Type B pancreatic cell (in vitro differentiated cells): ENCODE measurements at places on chromosomes 2 and 18. TPM values are rescaled to one million over a fixed set of nuclear protein-coding genes. Genes with fewer than 3 reads are reported as not detected.
A peak's percentile ranks its signal among the peaks of the same experiment; 100 is the strongest.

DNA sequence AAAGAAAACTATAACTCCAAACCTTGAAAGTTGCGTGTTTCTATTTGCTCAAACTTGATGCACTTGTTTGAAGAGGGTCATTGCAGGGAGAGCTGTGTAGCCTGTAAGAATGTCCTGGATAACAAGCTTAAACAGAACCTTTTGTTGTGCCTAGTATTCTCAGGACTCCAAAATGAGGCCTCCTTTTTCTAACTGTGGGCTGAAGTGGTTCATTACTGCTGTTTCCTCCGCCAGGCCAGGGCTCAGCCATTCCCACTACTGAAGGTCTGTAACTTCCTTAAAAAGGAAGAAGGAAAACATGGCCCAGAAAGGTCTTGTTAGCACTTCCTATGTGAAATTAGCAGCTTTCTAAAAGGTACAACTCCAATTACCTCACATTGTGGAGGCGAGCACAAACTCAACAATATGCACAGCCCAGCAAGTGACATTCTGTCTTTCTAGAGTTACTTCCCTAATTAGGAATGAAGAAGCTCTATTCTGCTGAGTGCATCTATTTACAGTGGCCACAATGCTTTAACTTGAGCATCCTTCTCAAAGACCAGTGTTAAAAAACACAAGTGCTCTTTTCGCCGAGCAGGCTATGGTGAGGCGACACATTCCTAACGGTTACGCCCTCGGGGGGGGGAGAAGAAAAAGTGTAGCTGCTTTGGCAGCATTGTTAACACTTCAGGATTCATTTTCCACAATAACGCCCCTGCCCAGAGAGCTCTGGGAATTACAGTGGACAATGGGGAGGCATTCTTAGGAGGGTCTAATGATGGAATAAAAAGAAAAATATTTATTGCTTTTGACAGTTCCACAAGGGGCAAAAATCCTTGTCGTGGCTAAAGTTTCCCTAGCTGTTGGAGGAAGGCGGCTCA, 136.9 kb upstream of the SIX3 start:
- H3K27me3 ChIP-seq, result peaks cover 96% of the 10 kb centered on the region
- DNase-seq, result no peak

GRCh38 chr2:27370816-27371620, 602 bp downstream of the SNX17 start:
- no peaks in the 10 kb centered on the region for H3K27me3 ChIP-seq
- peak overlapping the region; percentile 99 for H3K27ac ChIP-seq
- DNase-seq, result no peak
- H3K36me3 ChIP-seq, result peaks cover 27% of the 10 kb centered on the region
- peaks cover 26% of the 10 kb centered on the region for H3K4me1 ChIP-seq

DNA sequence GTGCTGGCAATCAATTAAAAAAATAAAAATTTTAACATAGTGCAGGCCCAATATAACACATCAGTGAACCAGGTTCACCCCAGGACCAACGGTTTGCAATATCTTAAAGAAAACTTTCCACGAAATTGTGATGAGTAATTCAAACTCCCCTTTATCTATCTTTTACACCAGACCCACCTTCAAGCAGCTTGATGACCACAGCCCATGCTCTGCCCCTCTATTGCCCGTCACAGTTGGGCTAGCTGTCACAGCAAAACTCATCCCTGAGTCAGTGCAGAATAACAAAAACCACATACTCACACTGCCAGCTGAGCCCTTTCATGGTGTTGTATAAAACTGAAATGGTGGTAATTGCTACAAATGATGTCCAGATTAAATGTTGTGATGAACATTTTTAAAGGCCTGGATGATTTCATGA, 112.5 kb upstream of the CREB1 start:
- H3K4me1 ChIP-seq, result peaks cover 9% of the 10 kb centered on the region
- no peak for DNase-seq
- H3K27ac ChIP-seq, result no peak overlapping the region
- no peaks in the 10 kb centered on the region for H3K36me3 ChIP-seq
- peaks cover 5% of the 10 kb centered on the region for H3K27me3 ChIP-seq
- H3K4me3 ChIP-seq, result no peak overlapping the region

The VIT gene
- total RNA-seq, result 1.2 and 1.4 TPM in 2 replicates

DNA sequence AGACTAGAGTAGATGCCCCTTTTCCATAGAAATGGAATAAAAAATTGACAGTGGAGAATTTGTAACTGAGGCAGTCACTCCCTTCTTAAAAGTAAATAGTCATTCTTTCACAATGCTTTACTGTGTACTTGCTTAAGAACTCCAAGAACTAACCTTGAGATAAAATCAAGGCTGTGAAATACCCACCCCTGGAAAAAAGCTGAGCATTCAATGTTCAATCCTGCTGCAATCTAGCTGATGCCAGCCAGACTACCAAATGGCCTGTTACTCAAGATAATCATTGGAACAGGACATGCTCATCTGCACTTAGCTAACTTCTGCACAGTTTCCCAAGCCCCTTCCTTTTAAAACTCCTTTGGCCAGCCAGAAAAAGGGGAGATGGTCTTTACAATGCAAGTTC, 367.4 kb upstream of the GULP1 start:
- H3K27ac ChIP-seq, result no peak overlapping the region
- no peaks in the 10 kb centered on the region for H3K36me3 ChIP-seq
- no peaks in the 10 kb centered on the region for H3K4me1 ChIP-seq
- H3K4me3 ChIP-seq, result no peak overlapping the region

The ATP8B1 gene
- 21.7 and 52.9 TPM in 2 replicates for total RNA-seq

DNA sequence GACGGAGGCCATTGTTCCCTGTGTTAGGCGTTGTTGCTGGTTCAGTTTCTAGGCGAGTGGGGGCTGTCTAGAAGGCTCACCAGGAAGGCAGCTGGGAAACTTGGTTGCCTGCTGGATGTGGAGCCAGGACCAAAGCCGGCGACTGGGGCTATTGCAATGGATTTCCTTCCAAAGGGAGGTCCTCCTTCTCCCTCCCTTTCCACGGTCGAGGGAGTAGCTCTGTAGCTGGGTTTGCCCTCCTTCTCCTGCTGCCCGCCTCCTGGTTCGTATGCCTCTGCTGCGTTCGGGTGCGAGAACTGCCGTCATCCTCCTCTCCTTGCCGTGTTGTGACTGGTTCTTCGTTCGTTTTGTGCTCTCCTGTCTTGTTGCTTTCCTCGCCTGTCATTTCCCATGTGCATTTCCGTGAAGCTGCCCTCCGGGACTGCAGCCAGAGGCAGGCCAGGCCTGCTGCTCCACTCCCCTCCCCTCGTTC, 203.4 kb downstream of the NEDD4L start:
- H3K4me3 ChIP-seq, result peak overlapping the region; percentile 69
- peak overlapping the region; percentile 17 for H3K27ac ChIP-seq
- H3K36me3 ChIP-seq, result no peaks in the 10 kb centered on the region
- no peak for DNase-seq
- no peaks in the 10 kb centered on the region for H3K27me3 ChIP-seq

- peaks cover 8% of the 10 kb centered on the region for H3K4me1 ChIP-seq
- no peaks in the 10 kb centered on the region for H3K27me3 ChIP-seq
- no peak overlapping the region for H3K4me3 ChIP-seq
- H3K27ac ChIP-seq, result no peak overlapping the region
- H3K36me3 ChIP-seq, result no peaks in the 10 kb centered on the region
These were observed 31.6 kb downstream of the INSIG2 start for GRCh38 chr2:118119761-118120400.

The ASB18 gene
- total RNA-seq, result not detected in 2 replicates

DNA sequence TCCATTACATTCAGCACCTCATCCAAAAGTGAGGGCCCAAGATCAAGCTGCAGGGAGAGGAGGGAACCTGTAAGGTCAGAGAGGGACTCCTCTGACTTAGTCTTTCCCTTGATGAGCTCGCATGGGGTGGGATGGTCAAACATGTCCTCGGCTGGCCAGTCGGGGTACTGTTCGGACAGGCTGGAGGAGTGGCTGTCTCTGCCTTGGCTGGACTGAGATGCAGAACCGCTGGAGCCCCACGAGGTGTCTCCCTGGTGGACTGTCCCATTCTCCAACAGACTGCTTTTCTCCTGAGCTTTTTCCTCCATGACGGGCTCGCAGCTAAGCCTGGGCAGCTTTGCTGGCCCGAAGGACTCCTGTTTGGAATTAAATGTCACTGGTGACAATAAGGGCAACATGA, 25.6 kb downstream of the CDC42EP3 start:
- no peaks in the 10 kb centered on the region for H3K27me3 ChIP-seq
- no peak overlapping the region for H3K27ac ChIP-seq
- H3K4me1 ChIP-seq, result peaks cover 23% of the 10 kb centered on the region
- no peak for DNase-seq

GRCh38 chr18:59328683-59329082, 10.2 kb upstream of the CPLX4 start:
- H3K27me3 ChIP-seq, result no peaks in the 10 kb centered on the region
- no peak overlapping the region for H3K4me3 ChIP-seq
- DNase-seq, result no peak
- H3K27ac ChIP-seq, result no peak overlapping the region

DNA sequence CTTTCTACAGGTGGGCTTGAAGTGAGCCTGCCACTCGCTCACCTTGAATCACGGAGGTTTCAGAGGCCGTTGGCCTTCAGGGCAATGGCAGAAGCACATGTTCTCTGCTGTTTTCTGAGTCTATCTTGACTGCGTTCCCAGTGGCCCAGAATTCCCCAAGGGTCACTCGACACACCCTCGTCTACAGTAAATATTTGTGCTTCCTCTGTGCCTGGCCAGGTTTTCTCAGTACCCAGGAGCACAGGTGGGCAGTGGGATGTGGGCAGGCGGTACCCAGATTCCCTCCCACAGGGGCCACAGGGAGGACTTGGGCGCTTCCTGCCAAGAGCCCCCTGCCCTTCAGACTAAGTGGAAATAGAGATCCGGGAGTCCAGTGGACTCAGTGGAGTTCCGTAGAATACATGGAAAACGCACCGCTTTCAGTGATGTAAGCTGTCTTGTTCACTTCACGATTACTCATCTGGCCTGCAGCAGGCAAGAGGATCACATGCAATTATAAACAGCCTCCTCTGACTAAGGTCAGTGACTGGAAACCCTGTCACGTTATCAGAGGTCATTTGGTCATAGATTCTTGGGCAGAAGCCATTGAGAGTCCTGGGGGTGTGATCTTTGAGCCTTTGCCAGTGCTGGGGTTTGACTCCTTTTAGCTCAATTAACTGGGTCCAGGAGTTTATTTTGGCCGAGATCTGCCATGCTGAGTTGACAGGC, 179.8 kb downstream of the NEDD4L start:
- H3K27me3 ChIP-seq, result no peaks in the 10 kb centered on the region
- peak overlapping the region; percentile 52 for H3K4me3 ChIP-seq
- H3K36me3 ChIP-seq, result no peaks in the 10 kb centered on the region
- DNase-seq, result no peak

- no peaks in the 10 kb centered on the region for H3K27me3 ChIP-seq
- DNase-seq, result no peak
These were observed 371.9 kb upstream of the TNP1 start for GRCh38 chr2:217231724-217232123.

The SP3 gene
- total RNA-seq, result 75.0 and 94.5 TPM in 2 replicates

The MAP3K19 gene
- total RNA-seq, result 0.24 and 1.1 TPM in 2 replicates

DNA sequence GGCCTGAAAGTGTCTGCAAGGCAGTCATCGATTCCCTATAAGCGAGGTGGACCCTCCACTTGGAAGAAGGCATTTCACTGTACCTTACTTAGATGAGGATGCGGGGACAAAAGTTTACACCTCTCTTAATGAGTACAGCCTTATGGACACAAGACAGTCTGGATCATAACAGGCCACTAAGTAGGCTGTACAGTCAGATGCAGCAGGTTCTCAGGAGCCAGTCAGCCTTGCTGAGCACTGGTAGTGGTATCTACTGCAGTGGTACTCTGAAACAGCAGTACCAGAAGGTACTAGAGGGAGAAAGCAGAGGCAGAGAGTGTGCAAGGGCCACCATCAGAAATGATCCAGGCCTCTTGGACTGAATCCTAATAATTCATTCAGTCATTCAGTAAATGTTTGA, 77.6 kb downstream of the KCMF1 start:
- peaks cover 6% of the 10 kb centered on the region for H3K4me1 ChIP-seq
- H3K36me3 ChIP-seq, result peaks cover 26% of the 10 kb centered on the region
- DNase-seq, result no peak
- H3K27me3 ChIP-seq, result no peaks in the 10 kb centered on the region
- H3K27ac ChIP-seq, result no peak overlapping the region

- H3K27ac ChIP-seq, result no peak overlapping the region
- H3K36me3 ChIP-seq, result no peaks in the 10 kb centered on the region
- no peak for DNase-seq
- H3K4me3 ChIP-seq, result no peak overlapping the region
- peaks cover 29% of the 10 kb centered on the region for H3K4me1 ChIP-seq
These were observed 45.8 kb downstream of the TMEM17 start for GRCh38 chr2:62460175-62460574.

DNA sequence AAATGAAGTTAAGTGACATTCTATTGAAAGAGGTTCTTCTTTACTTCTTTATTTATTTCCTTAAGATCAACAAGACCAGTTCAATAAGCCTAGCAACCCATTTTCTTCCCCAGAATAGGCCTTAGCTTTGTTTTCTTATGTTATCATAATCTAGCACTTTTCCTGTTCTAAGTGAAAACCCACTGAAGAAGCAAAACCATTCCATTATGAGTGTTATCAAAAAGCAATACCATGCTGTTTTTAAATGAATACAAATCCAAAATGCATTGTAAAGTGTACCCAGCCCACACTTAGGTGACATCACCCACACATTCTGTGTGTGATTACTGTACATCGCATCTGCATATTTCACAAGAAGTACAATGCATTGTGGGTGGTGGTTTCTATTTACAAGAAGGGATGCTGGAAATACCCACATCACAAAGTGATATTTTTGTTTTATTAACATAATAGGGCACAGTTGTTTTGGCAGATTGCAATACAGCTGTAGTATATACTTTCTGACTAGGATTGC, 679.5 kb downstream of the KCNJ3 start:
- no peak overlapping the region for H3K27ac ChIP-seq
- H3K27me3 ChIP-seq, result no peaks in the 10 kb centered on the region
- H3K36me3 ChIP-seq, result no peaks in the 10 kb centered on the region
- H3K4me1 ChIP-seq, result no peaks in the 10 kb centered on the region

The TNFAIP6 gene
- total RNA-seq, result 0.87 TPM in 1 of 2 replicates, not detected in the other

The UGT1A5 gene
- not detected in 2 replicates for total RNA-seq

DNA sequence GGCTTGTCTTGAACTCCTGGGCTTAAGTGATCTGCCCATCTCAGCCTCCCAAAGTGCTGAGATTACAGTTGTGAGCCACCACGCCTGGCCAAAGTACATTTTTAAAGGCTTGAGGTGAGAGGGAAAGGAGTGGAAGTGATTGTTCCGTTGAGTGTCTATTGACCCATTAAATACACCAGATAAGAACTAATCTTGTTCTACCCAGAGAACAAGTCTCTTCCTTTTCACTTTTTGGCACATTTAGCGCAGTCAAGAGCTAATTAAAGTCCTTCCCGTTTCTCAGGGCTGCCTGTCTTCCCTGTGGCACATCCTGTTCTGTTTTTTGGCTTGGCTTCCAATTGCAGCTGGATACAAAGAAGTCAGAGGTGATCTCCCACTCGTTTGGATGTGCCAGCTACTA, 172.3 kb downstream of the ALPK2 start:
- H3K27ac ChIP-seq, result no peak overlapping the region
- no peak for DNase-seq
- no peak overlapping the region for H3K4me3 ChIP-seq
- no peaks in the 10 kb centered on the region for H3K36me3 ChIP-seq
- peaks cover 31% of the 10 kb centered on the region for H3K4me1 ChIP-seq

DNA sequence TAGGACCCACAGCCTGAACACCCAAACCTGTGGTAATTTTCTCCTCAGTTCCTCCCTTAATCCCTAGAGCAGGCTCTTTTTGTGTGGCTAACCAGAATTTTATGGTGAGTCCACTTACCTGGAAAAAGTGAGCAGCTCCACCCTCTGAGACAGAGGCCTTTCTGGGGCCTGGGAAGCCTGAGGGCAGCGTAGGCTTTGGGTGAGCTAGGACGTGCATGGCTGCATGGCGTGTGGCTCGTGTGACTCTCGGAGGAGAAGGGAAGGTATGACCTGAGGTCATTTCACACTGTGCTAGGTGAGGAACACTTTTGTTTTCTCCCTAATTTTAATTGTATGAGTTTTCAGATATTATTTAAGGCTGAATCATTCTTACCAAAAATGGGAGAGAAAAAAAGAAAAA, 73.5 kb upstream of the DYNAP start:
- no peak for DNase-seq
- H3K27ac ChIP-seq, result no peak overlapping the region
- no peaks in the 10 kb centered on the region for H3K27me3 ChIP-seq
- H3K36me3 ChIP-seq, result no peaks in the 10 kb centered on the region
- no peaks in the 10 kb centered on the region for H3K4me1 ChIP-seq
